Spinal cord (tissue), 10 donors: ENCODE measurements at places on chromosomes 4 and X. TPM values are rescaled to one million over a fixed set of nuclear protein-coding genes. Genes with fewer than 3 reads are reported as not detected.

Gene AKAP14
- total RNA-seq: 0.99 TPM

Gene RBM47
- total RNA-seq: 13.6 TPM

Gene FGG
- not detected for total RNA-seq

Gene MAGEA8
- total RNA-seq: not detected

Gene UGT8
- 87.3 TPM for total RNA-seq

Gene AADAT
- 10.2 TPM for total RNA-seq

Gene LNX1
- 13.3 TPM for total RNA-seq

Gene L1CAM
- 93.3 TPM for total RNA-seq

Gene ANAPC10
- 44.4 TPM for total RNA-seq

Gene AFP
- total RNA-seq: 0.10 TPM

Gene ZCCHC18
- total RNA-seq: 11.2 TPM

Gene NLGN4X
- 17.5 TPM for total RNA-seq

Gene QDPR
- total RNA-seq: 52.7 TPM

Gene ZNF81
- 13.1 TPM for total RNA-seq

Gene CPZ
- total RNA-seq: 82.0 TPM

Gene PRDM8
- total RNA-seq: 8.8 TPM

Gene GAGE12H
- not detected for total RNA-seq
